ENCODE measurements at places on chromosomes 1 and 21. TPM values are rescaled to one million over a fixed set of nuclear protein-coding genes. Genes with fewer than 3 reads are reported as not detected.
A peak's percentile ranks its signal among the peaks of the same experiment; 100 is the strongest.

Gene SLAMF6
- 30.7 TPM for total RNA-seq

Gene OR2T33
- not detected for total RNA-seq

Gene CFHR5
- total RNA-seq, result not detected

DNA sequence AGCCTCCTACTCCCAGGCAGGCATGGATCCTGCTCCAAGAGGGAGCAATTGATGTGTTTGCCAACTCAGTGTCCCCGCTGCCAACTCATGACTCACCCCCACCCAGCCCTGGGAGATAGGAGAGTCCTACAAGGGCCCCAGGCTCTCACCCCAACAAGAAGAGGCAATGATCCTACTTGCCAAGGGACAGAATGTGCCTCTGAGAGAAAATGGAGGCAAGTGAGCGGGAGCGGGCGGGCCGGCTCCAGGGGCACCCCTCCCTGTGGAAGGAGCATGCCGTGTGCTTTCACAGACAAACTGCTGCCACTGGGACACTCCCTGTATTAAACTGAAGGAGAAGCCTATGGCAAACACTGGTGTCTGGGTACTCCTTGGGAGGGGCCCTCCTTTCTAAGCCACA lies 16.7 kb downstream of the PKP1 start:
- no peaks in the 10 kb centered on the region for H3K36me3 ChIP-seq
- H3K4me1 ChIP-seq, result no peaks in the 10 kb centered on the region
- H3K27me3 ChIP-seq, result peaks cover 4% of the 10 kb centered on the region
- no peak overlapping the region for H3K4me3 ChIP-seq
- no peak overlapping the region for H3K27ac ChIP-seq

DNA sequence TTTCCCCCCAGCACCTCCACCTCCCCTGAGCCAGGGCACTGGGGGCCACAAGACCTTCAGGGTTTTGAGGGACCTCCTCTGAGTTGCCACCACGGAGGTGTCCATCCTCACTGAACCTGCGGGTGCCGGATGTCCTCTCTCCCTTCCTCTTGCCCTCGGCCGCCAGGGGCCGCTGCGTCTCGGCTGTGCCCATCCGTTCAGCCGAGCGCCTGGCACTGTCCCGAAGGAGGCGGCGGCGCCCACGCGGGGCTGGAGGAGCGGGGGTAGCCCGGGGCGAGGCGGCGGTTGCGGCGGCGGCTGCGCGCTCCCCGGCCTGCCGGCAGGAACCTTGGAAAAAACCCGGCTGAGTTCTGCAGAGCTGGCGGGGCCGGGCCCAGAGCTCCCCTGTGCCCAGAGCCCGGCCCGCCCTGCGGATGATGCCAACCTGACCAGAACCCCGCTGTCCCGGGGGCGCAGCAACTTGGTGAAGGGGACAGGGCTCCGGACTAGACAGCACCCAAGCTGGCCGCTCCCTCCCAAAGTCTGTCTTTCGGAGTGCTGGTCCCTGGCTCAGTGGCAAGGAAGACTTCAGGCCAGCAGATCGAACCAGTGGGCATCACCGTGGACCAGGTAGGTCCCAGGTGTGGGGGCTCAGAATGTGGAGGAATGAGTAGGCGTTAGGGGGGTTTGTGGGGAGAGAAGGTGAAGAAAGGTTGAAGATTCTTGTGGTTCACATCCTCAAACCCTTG lies 3.7 kb upstream of the PPM1J start:
- H3K27me3 ChIP-seq, result peaks cover 13% of the 10 kb centered on the region
- peaks cover 19% of the 10 kb centered on the region for H3K4me1 ChIP-seq
- H3K36me3 ChIP-seq, result no peaks in the 10 kb centered on the region
- H3K27ac ChIP-seq, result no peak overlapping the region
- peak; percentile 67 for DNase-seq
